ENCODE measurements at places on chromosomes 4 and X. TPM values are rescaled to one million over a fixed set of nuclear protein-coding genes. Genes with fewer than 3 reads are reported as not detected.

GRCh38 chrX:112197840-112198239 is 115.3 kb upstream of the TRPC5 start:
- no peak for DNase-seq

DNA sequence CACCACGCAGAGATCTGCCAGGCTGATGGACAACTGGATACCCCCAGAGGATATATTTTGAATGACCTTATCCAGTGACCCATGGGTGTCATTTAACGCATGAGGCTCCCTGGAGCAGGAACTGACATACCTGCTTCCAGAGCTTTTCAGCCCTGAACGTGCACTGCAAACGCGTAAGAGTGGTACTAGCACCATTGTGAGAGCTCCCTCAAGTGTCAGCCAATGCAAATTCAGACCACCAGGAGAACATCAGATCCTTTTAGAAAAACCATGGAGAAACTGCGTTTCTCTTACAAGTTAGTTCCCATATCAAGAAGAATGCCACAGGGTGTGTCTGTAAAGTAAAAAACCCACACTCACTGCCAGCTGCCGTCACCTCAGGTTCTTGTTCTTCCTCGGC is 7.3 kb downstream of the TREX2 start:
- peak; percentile 39 for DNase-seq

DNA sequence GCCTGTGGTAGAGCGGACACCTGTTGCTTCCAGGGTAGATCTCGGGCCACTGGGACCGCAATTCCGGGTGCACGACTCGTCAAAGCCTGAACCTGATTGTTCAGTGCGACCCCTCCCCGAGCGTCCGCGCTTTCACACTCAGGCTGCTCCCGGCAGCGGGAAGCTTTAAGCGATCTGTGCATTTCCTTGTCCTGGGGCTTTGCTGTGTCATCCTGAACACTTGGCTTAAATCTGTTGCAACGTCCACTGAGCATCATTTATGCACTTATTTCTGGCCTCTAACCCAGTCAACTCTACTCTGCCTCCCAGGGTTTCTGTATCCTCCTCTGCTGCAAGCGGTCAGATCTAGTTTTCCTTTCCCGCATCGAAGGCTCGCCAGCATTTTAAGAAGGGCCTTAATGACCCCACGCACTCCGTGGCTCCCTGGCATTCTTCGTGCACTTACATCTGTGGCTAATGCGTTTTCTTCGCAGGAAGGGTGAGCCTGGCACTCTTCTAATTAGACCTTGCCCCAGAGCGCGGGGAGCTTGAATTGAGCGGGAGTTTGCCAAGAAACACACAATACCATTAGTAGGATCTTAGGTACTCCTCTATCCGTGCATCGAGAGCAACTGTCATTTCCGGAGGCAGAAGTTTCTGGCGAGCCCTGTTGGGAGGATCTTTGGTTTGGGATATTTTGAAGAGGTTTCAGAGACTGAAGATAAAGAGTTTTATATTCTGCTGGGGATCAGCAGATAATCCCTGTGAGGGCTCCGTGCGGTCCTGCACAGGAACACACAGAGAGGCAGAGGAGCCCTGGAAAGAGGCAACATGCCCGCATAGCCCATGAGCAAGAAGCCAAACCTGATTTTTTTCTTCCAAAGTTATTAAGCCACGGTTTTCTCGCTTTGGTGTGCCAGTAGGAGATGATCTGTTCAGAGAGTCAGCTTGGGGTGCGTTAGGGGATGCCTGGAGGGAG is 654 bp upstream of the DDIT4L start:
- DNase-seq: peak; percentile 51

GRCh38 chr4:113383111-113383785 is 333.8 kb downstream of the ANK2 start:
- peak; percentile 87 for DNase-seq

GRCh38 chr4:13627178-13627605 is 333 bp downstream of the BOD1L1 start:
- DNase-seq: peak; percentile 38

DNA sequence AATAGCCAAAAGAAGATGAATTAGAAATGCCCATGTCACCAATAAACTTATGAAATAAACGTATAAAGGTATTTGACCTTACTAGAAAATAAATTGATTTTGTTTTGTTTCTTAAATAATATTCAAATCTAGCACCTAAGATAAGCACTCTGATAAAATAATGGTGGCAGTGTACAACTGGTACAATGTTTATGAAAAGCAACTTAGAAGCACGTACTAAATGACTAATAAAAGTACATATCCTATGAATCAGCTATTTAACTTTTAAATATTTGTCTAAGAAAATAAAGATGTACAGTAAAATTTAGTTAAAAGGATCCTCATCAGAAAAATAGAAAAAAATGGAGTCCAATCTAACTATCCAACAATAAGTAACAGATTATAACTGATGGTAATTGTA is 6.7 kb downstream of the MANBA start:
- DNase-seq: no peak

EREG gene
- 0.72 TPM for total RNA-seq

- DNase-seq: no peak
These were observed 138.9 kb downstream of the PTTG2 start for GRCh38 chr4:38099020-38099600.

CABS1 gene
- total RNA-seq: not detected

KLF8 gene
- total RNA-seq: 9.8 TPM

- DNase-seq: peak; percentile 5
These were observed 71.8 kb downstream of the C4orf33 start for GRCh38 chr4:129167640-129168260.

GRCh38 chr4:78047366-78047765 is 9.8 kb upstream of the FRAS1 start:
- no peak for DNase-seq

ZNF711 gene
- total RNA-seq: 34.5 TPM

ANAPC4 gene
- 36.4 TPM for total RNA-seq

ERVMER34-1 gene
- total RNA-seq: 0.41 TPM
